ENCODE measurements at places on chromosomes 12 and 14. TPM values are rescaled to one million over a fixed set of nuclear protein-coding genes. Genes with fewer than 3 reads are reported as not detected.

Gene OAS3
- total RNA-seq = 24.5 TPM

Gene NKX2-1
- not detected for total RNA-seq

Gene MDGA2
- not detected for total RNA-seq

Gene TAS2R42
- not detected for total RNA-seq

Gene SLC10A1
- total RNA-seq = not detected

Gene INHBC
- not detected for total RNA-seq

Gene CCDC38
- total RNA-seq = 0.13 TPM

Gene SDSL
- total RNA-seq = 2.8 TPM

Gene PLCZ1
- 0.27 TPM for total RNA-seq

Gene KIF5A
- under 0.01 TPM for total RNA-seq

Gene LRFN5
- 0.07 TPM for total RNA-seq

Gene PLEK2
- 11.1 TPM for total RNA-seq

Gene KRT78
- total RNA-seq = not detected

Gene BICDL1
- total RNA-seq = not detected

Gene LRP10
- total RNA-seq = 101 TPM

Gene CACNA1C
- not detected for total RNA-seq

Gene FICD
- 6.5 TPM for total RNA-seq

Gene SYNDIG1L
- not detected for total RNA-seq

Gene ZNF385A
- total RNA-seq = 2.3 TPM

Gene ULK1
- 8.8 TPM for total RNA-seq

Gene PZP
- total RNA-seq = 0.93 TPM

Gene IL22
- not detected for total RNA-seq

Gene TAS2R46
- total RNA-seq = 9.4 TPM

Gene TTC9
- total RNA-seq = 0.13 TPM

Gene KRT79
- total RNA-seq = not detected

Gene P2RX2
- total RNA-seq = not detected

Gene HNF1A
- not detected for total RNA-seq

Gene KRT6A
- not detected for total RNA-seq

Gene LBHD2
- total RNA-seq = not detected

Gene PCK2
- 6.6 TPM for total RNA-seq

Gene CD69
- total RNA-seq = 0.53 TPM

Gene MDM2
- total RNA-seq = 909 TPM

Gene FSCB
- not detected for total RNA-seq

Gene SLC7A7
- total RNA-seq = 14.7 TPM

Gene TUNAR
- not detected for total RNA-seq

Gene VRTN
- total RNA-seq = not detected

Gene TAS2R31
- 12.6 TPM for total RNA-seq

Gene TCL1B
- not detected for total RNA-seq

Gene KRT6C
- not detected for total RNA-seq

Gene PTPN6
- not detected for total RNA-seq

Gene CMA1
- total RNA-seq = not detected

Gene CSRP2
- 3.1 TPM for total RNA-seq

Gene CABP1
- not detected for total RNA-seq

Gene ALKBH2
- total RNA-seq = 7.1 TPM

Gene ITGB7
- not detected for total RNA-seq

Gene LARP4
- 75.0 TPM for total RNA-seq

Gene EAPP
- 37.4 TPM for total RNA-seq

Gene SLC16A7
- total RNA-seq = 13.3 TPM

Gene CLEC4A
- total RNA-seq = 0.14 TPM

Gene TMPO
- 237 TPM for total RNA-seq

Gene SYT10
- not detected for total RNA-seq
